ENCODE measurements at places on chromosomes 7 and 10. TPM values are rescaled to one million over a fixed set of nuclear protein-coding genes. Genes with fewer than 3 reads are reported as not detected.

Gene CALML5
- 0.79 TPM for total RNA-seq

- no peak for DNase-seq
Measured at GRCh38 chr7:27178366-27178765, 4.2 kb upstream of the HOXA10 start.

DNA sequence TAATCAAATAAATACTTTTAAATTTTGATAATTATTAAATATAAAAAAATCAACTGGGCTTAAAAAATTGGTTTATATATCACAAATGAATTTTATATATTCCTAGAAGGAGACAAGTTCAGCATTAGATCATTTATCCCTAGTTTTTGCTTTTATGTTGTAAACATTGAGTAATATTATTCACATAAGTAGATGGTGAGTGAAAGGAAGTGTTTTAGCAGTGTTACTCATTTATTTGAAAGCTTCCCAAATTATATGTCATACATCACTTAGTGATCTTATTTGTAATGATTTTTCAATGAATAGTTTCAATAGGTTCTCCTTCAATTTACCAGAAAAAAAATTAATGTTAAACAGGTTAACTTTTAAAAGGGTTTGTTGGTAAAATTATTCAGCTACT, 15.8 kb downstream of the KLLN start:
- peak; percentile 77 for DNase-seq

- no peak for DNase-seq
Measured at GRCh38 chr7:47188136-47188535, 393.8 kb downstream of the TNS3 start.

DNA sequence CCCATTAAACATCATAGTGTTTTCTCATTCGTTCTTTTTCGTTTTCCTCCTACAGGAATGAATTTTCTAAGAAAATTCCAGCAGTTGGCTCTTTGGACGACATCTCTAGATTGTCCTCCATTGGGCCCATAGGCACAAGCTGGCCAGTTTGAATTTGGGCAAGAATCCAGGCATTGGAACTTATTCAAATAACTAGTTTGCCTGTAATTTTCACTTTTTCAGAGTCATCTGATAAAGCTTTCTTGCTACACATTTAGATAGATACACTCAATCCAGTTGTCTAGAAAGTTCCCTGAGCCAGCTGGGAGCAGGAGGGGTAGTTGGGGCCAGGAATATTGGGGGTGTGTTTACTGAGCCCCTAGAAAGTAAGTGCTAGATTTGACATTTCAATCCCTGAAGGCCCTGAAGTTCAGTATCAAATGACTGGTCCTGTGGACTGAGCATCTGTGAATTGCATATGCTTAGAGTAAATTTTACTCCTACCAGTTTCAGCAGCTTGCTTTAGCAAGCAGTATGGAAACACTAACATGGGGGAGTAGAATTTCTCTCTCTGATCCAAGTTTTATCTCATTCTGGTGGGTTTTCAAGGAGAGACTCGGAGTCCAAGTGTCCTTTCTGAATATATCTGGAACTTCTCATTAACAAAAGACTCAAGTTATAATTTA, 5.2 kb downstream of the EGFR start:
- no peak for DNase-seq

Gene MYOZ1
- total RNA-seq: not detected

DNA sequence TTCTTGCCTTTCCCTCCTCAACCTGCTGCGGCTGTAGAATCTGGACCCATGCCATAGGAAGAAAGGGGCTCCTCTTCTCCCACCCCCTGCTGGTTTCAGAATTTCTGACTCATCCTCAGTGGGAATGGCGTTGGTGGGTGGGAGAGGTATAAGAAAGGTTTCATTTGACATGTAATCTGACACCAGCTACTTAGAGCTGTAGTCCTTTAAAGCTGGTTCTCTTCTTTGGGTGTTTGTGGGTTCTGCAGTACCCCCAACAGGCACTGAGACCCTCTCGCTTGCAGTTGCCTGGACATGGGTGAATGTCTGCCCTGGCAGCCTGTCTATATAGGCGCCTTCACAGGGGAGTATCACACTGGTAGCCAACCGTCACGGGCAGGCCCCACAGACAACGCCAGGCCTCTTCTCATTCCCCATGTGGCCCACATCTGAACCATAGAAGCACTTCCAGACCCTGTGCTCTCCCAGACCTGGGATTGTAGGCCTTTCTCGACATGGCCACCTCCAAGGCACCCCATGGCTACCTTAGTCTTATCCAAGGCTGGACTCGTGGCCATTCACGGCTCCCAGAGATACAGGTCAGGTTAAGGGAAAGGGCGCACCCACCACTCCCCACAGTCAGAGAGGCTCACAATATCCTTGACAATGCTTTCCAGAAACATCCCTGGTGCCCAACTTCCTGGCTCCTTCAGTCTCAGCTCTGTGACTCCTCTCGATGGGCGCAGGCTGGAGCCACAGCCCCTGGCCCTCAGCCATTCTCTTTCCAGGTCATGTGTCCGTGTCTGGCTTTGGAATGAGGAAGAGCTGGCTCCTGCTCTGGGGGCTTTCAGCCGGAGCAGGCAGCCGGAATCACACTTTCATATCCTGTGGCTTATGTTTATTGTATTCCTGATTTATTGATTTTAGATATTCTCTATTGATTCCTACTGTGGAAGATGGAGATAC, 17.5 kb downstream of the ZNF862 start:
- DNase-seq: peak; percentile 52

Gene DLG5
- total RNA-seq: 45.3 TPM

Gene MYH16
- total RNA-seq: 0.53 TPM

- peak; percentile 65 for DNase-seq
Measured at GRCh38 chr7:84085147-84085546, 109.4 kb downstream of the SEMA3A start.

DNA sequence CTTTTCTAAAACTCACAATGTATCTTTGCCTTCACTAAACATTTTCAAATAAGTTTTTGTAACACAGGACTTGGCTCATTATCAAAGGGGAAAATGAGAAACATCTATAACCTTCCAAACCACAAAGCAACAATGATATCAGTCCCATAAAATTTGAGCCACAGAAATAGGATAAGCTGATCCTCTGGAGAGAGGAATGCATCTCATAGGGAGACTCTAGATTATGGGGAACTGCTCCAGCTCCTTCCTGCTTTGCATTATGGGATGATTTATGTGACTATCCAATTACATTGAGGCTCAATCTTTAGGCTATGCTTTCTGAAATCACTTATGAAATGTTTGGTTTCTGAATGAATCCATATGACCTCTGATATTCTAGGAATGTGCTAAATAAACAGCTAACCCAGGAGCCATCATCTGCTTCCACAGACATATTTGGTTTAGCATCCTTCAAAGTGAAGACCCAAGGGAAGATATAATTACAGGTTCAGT, 70.4 kb downstream of the CUBN start:
- no peak for DNase-seq

DNA sequence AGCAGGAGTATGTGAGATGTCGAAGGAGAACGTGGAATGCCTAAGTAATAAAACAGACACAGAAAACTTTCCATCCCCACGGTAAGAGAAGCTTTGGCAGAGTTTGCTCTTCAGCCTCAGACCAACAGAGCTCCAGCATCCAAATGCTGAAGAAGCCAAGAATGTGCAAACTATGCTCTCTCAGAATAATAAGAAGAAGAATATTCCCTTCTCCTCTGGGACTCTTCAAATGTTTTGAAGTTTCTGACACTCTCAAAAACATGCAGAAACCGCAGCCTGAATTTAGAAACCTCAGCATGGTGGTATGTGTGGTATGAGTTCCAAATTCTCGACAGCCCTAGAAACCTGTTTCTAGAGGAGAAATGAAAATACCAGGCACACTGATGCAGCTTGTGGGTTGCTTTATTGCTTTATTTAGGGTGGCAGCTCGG, 113.3 kb downstream of the KCNMA1 start:
- no peak for DNase-seq

Gene ACBD7
- 0.13 TPM for total RNA-seq

Gene NANOS1
- total RNA-seq: 0.79 TPM

DNA sequence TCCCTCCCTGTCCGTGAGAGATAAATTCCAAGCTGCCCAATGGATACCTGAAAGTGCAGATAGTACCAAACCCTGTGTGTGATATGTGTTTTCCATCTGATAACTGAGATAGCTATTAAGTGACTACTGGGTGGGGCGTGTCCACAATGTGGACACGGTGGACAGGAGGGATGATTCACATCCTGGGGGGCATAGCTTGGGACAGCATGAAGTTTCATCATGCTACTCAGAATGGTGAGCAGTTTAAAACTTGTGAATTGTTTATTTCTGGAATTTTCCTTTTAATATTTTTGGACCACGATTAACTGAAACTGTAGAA, 158.6 kb downstream of the CREB5 start:
- peak; percentile 74 for DNase-seq

Gene KEL
- total RNA-seq: not detected

DNA sequence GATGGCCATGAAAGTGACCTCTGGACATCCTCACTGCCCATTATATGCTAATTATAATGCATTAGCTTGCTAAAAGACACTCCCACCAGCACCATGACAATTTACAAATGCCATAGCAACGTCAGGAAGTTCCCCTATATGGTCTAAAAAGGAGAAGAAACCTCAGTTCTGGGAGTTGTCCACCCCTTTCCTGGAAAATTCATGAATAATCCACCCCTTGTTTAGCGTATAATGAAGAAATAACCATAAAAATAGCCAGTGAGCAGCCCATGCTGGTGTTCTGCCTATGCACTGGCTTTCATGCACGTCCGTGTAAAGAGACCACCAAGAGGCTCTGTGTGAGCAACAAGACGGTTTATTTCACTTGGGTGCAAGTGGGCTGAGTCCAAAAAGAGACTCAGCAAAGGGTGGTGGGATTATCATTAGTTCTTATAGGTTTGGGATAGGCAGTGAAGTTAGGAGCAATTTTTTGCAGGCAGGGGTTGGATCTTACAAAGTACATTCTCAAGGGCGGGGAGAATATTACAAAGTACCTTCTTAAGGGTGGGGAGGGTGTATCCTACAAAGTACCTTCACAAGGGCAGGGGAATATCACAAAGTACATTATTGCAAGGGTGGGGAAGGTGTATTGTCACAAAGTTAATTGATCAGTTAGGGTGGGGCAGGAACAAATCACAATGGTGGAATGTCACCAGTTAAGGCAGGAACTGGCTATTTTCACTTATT, 45.6 kb downstream of the LBX1 start:
- no peak for DNase-seq

Gene GPER1
- 0.13 TPM for total RNA-seq

DNA sequence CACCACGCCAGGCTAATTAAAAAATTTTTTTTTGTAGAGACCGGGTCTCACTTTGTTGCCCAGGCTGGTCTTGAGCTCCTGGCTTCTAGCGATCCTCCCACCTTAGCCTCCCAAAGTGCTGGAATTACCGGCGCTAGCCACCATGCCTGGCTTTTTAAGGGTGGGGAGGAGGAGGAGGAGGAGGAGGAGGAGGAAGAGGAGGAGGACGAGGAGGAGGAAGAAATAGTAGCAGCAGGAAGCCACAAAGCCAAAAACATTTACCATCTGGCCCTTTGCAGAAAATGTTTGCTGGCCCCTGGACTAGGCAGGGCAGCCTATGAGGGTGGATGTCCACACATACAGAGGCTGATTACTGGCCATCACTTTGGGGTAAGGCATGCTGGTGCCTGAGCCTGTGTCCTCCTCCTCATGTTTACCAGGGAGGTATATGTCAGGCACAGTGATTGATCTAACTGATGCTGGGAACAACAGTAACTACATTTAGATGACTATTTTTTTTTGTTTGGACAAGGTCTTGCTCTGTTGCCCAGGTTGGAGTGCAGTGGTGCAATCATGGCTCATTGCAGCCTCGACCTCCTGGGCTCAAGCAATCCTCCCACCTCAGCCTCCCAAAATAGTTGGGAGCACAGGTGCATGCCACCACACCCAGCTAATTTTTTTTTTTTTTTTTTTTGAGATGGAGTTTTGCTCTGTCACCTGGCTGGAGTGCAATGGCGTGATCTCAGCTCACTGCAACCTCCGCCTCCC, 122.1 kb downstream of the HIP1 start:
- no peak for DNase-seq

DNA sequence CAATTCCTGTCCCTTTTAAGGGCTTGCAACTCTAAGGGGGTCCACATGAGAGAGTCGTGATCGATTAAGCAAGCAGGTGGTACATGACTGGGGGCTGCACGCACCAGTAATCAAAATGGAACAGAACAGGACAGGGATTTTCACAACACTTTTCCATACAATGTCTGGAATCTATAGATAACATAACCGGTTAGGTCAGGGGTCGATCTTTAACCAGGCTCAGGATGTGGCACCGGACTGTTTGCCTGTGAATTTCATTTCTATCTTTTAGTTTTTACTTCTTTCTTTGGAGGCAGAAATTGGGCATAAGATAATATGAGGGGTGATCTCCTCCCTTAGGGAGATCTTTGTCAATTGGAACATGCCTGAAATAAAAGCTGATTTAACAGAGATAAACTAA, 370.1 kb downstream of the IPMK start:
- no peak for DNase-seq

GRCh38 chr10:38093816-38094157, 350 bp upstream of the ZNF37A start:
- DNase-seq: no peak

- DNase-seq: no peak
Measured at GRCh38 chr10:8534096-8534495, 479.6 kb downstream of the GATA3 start.

GRCh38 chr7:26686448-26686981, 177.9 kb downstream of the SKAP2 start:
- peak; percentile 28 for DNase-seq

DNA sequence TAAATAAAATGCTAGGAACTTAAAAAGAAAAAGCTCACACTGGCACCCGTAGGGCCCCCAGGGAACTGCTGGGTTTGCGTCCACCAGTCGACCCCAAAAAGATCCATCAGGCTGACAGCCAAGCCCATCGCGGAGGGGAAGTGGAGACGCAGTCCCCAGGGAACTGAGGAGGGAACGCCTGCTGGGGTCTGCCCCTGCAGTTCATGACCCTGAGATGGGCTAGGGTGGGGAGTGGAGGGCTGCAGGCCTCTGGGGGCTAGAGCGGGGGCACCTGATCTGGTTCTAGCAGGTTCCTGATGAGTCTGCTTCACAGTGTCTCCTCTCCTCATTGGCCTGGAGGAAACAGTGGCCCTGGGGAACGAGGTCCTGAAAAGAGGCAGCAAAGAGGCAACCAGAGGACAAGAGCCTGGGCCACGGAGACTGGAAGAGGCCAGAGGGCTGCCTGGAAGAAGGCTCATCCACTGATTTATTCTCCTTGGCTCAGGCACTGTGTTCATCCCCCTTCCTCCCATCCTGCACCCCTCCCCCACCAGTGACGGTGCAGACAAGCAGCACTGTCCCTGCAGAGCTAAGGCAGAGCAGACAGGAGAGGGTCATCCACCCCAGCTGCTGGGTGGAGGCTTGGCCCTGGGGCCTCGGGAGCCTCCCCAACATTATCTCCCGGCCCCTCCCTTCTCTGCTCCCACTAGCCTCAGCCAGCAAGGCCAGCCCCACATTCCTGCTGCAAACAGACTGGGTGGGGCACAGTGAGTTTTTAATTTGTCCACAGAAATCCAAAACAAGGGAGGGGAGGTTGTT, 24.7 kb upstream of the HSPA12A start:
- DNase-seq: no peak

- DNase-seq: no peak
Measured at GRCh38 chr7:23443974-23444373, 26.3 kb downstream of the IGF2BP3 start.

Gene UNC5B
- 36.6 TPM for total RNA-seq

- DNase-seq: no peak
Measured at GRCh38 chr10:123087786-123088185, 48.0 kb upstream of the HMX3 start.

Measured in bronchial epithelial cell (primary cell).